Esophagus squamous epithelium (tissue), 5 donors: ENCODE measurements at places on chromosomes 3 and 15.
A peak's percentile ranks its signal among the peaks of the same experiment; 100 is the strongest.

GRCh38 chr3:157204431-157204830 is 44.5 kb upstream of the CCNL1 start:
- no peak for DNase-seq

DNA sequence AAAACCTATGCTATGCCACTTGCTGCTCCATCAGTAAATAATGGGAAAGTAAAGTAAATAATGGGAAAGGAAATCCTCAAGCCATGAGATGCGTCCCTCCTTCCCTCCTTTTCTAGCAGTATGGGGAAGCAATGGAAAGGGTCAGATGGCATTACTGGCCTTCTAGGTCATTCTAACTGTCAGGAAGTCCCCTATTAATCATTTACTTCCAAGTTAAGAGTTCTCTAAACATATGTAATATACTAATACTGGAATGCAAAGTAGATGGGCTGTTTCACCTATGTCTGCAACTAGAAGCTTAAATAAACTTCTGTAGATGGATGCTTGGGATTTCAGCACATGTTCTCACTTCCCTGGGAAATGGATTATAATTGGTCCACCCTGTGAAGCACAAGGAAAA is 55.9 kb downstream of the MDFIC2 start:
- DNase-seq = no peak

DNA sequence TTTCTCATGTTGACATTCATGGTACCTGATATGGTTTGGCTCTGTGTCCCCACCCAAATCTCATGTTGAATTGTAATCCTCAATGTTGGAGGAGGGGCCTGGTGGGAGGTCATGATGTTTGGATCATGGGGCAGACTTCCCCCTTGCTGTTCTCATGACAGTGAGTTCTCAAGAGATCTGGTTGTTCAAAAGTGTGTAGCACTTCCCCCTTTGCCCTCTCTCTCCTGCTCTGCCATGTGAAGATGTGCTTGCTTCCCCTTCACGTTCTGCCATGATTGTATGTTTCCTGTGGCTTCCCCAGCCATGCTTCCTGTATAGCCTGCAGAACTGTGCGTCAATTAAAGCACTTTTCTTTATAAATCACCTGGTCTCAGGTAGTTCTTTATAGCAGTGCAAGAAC is 3.3 kb upstream of the UBL7 start:
- no peak for DNase-seq

DNA sequence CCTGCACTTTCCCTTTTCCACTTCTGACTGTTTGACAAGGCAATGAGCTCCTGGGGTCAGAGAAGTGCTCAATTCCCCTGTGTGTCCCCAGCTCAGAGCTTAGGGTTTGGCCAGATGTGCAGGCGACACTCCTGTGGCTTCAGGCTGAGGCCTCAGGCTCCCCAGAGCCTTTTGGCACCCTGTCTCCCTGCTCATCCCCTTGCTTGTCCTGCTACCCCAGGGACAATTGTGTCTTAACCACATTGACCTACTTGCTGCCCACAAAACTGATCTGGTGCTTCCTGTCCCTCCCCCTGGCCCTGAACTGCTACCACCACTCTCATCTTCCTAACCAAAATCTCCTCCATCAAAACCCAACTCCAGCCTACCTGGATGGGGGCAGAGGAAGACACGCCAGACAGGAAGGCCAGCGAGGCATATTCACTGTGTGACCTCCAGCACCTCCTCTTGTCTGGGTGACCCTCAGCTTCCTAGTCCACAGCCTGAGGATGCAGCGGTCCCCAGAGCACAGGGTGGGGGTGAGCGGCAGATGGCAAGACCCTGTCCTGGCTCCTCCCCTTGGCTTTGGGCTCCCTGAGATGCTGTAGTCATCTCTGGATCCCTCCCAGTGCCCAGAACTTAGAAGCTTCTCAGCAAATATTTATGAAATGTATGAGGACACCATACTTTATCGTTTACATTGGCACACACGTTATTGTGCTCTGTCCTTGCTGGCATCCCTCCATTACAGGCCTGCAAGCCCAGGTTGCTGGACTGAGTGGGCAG is 98.9 kb upstream of the SLC6A6 start:
- DNase-seq = no peak

GRCh38 chr15:91142106-91142744 is 42.2 kb downstream of the SV2B start:
- no peak for DNase-seq

- DNase-seq = no peak
Observed at GRCh38 chr15:74785194-74786032, 3.5 kb downstream of the CSK start.

DNA sequence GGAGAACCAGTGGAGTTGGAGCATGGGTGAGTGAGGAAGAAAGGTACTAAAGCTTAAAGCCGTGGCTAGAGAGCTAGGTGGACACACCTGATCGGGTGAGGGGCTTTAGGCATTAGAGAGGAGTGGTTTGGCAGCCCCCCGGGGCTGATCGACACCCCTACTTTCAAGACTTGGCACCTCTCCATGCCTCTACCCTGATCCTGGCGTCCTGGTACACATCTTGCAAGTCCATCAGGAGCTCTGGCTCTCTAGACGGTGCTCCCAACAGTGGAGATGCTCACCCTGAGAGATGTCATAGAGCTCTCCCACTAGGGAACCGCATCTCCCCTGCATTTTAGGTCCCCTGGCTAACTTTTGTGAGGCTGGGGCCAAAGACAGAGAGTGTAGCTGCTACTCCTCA is 98.1 kb downstream of the XXYLT1 start:
- DNase-seq = no peak

GRCh38 chr15:29079479-29079878 is 190.1 kb downstream of the NSMCE3 start:
- no peak for DNase-seq

GRCh38 chr3:131393051-131393450 is 11.5 kb downstream of the NUDT16 start:
- DNase-seq = no peak

DNA sequence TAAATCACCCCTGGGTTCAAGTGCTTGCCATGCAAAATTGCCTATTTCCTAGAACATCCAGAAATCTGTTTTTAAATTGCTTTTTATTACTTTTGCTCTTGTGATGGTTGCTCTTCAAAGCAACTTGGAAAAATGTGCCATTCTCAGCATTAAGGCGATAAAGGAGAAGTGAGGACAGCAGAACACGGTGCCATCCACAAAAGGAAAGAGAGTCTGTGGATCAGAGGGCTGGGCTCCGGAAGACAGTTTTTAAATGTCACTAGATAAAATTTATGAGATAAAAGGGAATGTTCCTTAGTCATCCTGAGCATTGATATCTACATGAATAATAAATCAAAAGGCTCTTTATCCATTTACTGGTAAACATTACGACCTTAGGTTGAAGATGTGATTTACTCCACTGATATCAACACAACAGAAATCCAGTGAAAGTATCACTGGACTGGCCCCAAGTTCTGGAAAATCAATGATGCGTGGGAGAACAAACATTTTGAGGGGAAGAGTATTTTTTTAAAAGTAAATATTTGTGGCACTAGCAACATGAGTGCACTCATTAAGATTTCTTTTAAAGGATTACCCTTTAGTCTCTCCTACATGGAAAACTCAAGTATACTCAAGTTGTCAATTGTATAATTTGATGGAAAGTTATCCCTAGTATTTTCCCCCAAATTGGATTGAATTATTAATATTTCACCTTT is 554.7 kb downstream of the FHIT start:
- no peak for DNase-seq

GRCh38 chr15:51991141-51991540 is 19.6 kb upstream of the LEO1 start:
- no peak for DNase-seq

GRCh38 chr15:39538936-39539335 is 41.9 kb upstream of the THBS1 start:
- no peak for DNase-seq

GRCh38 chr3:12946251-12946648 is 104.9 kb upstream of the RPL32 start:
- no peak for DNase-seq

- DNase-seq = no peak
Observed at GRCh38 chr15:95679847-95680582, 650.5 kb upstream of the NR2F2 start.

DNA sequence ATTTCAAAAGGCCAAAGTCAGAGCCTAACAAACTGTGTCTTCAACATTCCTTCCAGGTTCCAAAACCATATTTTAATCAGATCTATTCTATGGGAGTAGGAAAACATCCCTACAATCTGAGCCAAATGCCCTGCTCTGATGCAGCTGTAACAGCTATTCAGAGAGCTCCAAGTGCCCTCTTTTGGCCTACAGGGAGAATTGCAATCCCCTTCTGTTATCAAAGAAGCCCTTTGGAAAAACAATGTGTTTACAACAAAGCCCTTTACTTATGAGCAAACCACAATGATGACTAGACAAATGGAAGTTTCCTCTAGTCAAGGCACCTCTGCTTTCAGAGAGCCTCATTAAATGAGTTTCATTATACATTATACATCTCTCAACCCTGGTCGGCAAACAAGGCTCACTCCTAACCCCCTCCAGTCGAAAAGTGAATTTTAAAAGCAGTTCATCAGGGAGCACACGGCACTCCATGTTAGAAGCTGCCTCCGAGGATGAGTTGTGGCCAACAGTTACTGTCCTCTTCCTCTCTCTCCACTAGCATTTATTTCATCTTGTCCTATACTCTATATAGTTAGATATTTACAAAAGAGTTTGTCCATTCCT is 42.6 kb upstream of the TMCO5A start:
- no peak for DNase-seq

- no peak for DNase-seq
Observed at GRCh38 chr3:139227165-139227564, 116.7 kb upstream of the MRPS22 start.

GRCh38 chr3:167776066-167776685 is 40.7 kb downstream of the SERPINI1 start:
- no peak for DNase-seq

DNA sequence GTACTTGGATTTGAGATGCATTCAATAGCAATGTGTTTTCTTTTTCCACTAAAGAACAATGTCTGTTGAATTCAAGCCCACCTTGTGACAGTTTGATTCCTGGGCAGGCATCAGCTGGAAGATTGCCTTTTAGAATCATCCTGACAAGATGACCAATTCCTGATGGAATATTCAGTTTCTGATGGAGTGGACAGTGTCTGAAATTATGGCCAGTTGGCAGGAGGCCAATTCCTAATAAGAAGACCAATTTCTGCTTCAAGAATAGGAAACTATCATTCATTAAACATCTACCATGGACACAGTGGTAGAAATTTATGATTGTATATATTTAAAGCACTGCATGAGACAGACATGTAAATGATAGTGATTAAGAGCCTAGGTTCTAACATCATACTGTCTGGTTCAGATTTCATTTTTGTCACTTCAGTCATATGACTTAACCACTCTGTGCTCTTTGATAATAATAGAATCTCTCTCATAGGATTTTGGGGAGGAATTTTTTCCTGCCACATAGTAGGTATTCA is 133.6 kb downstream of the CLSTN2 start:
- no peak for DNase-seq

DNA sequence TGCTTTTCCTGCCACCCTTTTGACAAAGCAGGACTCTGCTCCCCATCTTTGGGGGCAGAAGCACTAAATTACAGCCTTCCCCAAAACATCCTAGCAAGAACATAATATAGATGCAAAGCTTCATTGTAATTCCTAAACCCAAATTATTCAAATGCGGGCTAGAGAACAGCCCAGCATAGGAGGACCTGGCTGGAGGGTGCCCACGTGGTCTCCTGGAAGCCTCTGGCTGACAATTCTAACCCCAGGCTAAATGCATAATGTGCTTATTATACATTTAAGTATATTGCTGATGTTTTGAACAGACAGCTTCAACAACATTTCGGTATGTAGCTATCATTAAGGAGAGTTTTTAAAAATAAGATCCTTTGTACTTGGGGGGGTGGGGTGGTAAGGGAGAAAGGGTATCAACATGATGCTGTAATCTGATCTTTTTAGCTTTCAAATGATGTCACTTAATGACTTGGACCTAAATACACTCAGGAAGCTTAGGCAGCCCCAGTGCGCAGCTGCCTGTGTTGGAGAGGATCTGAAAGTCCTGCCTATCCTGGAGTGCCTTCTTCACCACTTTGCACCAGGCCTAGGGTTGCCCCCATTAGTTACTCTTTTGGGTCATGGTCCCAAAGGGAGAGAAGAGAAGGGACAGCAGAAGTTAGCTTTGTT is 57.2 kb upstream of the USP3 start:
- no peak for DNase-seq

GRCh38 chr3:113695786-113696645 is at the start of gene USF3:
Gene USF3, minus strand, starts transcription at chr3:113696642. Its CDS starts 21,764 bp downstream, at chr3:113674878.
- peak; percentile 24 for DNase-seq

DNA sequence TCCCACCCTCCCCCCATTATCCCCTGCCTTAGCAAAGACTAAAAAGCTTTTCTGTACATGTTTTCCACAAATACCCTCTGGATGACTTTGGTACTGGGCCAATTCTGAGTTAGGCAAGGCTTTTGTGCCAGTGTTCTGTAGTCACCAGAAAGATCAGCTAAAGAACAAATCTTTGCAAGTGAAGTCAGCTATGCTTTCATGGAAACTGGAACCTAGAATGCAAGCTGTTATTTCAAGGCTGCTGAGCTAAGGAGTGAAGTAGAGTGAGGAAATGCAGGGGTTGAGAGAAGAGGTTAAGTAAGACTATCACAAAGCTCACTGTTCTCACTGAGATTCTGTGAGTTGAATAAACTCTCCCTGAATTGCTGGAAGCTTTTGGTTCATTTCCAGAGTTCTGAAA is 107.8 kb upstream of the CNTN3 start:
- DNase-seq = no peak

- DNase-seq = no peak
Observed at GRCh38 chr15:32829436-32829835, 111.6 kb downstream of the GREM1 start.

DNA sequence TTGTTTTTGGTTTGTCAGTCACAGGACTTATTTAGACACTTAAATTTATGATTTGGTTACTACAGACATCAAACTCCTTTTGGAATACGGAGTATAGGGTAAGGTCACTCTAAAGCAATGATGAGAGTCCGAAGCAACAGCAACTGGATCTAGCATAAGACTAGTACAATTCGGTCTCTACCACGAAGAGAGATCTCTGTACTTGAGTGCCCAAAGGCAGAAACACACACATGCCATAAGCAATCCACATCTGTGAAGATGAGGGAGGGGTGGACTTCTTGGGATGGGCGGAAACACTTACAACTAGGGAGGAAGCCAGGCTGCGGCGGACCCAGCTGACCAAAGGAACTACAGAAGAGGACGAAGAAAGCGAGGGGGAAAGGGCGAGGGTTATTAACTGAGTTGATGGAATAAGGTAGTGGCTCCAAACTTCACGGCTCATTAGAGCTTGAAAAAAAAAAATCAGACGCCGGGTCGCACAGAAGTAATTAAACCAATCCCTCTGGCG is 595 bp downstream of the DPH6 start:
- no peak for DNase-seq
